ENCODE measurements at places on chromosomes 13 and 19.

GRCh38 chr13:95153647-95154412, 147.4 kb downstream of the ABCC4 start:
- no peak for DNase-seq

DNA sequence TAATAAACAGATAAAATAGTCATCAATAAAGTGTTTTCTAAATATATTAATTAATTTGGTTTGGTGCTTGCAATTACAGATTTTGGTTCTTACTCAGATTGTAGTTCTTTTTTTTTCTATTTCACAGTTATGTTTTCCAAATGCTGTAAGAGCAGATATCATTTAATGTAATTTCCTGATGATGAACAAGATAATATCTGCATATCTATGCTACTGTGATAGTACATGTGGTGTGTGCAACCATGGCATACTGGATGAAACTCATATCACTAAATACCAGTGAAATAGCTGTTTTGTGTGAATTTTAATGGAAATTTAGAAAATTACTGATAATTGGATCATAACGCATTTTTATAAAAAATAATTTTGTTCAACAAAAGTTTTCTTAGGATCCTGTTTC, 88.8 kb upstream of the MAB21L1 start:
- DNase-seq: no peak

DNA sequence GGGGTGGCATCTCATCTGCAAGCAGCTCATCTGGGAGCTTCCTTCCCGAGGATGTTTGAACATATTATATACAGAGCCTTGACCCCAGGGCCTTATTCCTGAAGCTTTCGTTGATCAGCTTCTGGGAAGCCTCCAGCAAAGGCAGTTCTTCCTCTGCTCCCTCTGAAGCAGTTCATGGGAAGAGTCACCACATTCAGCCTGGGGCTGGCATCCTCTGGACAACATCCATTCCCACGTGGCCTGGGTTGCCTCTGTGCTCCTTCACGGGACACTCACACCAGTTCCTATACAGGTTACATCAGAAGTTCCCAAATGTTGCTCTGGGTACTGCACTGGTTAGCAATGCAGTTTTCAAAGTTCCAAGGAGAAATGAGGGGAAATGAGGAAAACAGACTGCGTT, 29.6 kb downstream of the COL4A2 start:
- DNase-seq: no peak

- DNase-seq: no peak
These were observed 17.7 kb downstream of the TMEM161A start for GRCh38 chr19:19120308-19121231.

DNA sequence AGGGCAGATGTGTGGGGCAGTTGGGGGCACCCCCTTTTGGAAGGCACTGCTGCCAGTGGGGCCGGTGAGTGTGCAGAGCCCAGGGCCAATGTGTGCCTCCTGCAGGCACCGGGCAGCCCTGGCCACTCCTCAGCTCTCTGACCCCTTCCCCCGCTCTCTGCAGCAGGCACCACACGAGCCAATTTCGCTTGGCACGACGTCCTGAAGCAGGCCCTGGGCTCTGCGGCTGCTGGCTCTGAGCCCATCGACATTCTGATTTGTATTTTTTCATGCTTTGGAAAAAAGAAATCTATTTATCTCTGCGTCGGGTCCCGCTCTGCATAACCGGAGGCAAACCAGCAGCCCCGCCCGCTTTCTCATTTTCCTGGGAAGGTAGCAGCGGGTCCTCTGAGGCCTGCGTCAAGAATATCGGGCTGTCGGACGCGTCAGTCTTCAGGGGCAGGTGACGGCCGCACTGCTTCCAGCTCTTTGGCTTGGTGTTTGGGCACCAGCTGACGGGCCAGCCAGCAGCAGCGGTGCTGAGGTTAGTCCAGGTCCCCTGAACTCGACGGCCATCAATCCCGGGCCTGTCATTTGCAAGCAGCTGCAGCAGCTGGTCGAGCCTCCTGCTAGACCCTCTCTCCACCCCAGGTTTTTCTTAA, 134.3 kb downstream of the KDM4B start:
- DNase-seq: no peak

- DNase-seq: no peak
These were observed 38.8 kb downstream of the FGF9 start for GRCh38 chr13:21709697-21710096.

DNA sequence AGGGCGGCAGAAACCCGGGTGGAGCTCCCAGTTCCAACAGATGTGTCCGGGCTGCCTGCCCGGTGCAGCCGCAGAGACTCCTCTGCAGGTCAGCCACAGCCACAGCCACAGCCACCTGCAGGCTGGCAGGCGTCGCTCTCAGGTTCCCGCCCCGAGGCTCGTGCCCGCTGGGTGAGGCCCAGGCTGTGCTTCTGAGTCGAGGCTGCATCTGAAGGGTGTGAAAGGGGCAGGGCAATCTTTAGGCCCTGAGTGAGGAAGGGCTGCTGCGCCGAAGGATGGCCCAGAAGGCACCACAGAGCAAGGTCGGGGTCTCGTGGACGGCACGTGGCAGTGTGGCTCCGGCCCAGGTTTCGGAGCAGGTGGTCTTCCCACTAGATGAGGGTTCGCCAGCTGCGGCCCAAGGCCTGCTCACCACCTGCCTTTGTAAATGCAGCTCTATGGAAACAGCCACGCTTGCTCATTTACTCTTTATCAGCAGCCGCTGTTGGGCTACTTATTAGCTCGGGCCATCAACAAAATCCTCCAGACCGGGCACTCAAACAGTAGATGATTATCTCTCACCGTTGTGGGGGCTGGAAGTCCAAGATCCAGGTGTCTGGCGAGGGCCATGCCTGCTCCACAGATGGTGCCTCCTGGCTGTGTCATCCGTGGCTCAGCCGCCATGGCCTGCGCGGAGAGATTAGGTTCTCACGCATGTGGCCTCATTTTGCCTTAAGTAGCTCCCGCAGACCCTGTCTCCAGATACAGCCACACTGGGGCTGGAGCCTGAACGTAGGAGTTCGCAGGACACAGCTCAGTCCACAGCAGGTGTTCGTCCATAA, 40.3 kb upstream of the TFDP1 start:
- DNase-seq: no peak

GRCh38 chr13:45847554-45848224, 3.9 kb downstream of the SIAH3 start:
- no peak for DNase-seq

DNA sequence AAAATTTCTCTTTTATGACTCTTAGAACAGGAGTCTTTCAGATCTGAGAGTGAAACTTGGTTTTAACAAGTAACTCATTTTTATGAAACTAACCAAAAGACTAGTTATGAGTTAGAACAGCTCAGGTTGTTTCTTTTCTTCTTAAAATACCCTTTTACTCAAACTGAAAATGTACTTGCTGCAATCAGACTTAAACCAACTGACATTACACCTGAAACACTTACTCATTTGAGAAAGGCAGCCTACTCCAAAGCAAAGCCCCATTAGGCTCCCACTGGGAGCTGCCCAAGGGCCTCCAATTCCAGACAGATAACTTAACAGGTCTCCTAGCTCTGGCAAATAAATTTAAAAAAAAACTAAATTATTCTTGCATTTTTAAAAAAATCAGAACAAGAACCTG, 3.6 kb downstream of the FOXO1 start:
- no peak for DNase-seq

- peak; percentile 44 for DNase-seq
These were observed 9.9 kb upstream of the MKNK2 start for GRCh38 chr19:2060884-2061494.

GRCh38 chr19:5154129-5154798, 185.4 kb downstream of the KDM4B start:
- DNase-seq: no peak

DNA sequence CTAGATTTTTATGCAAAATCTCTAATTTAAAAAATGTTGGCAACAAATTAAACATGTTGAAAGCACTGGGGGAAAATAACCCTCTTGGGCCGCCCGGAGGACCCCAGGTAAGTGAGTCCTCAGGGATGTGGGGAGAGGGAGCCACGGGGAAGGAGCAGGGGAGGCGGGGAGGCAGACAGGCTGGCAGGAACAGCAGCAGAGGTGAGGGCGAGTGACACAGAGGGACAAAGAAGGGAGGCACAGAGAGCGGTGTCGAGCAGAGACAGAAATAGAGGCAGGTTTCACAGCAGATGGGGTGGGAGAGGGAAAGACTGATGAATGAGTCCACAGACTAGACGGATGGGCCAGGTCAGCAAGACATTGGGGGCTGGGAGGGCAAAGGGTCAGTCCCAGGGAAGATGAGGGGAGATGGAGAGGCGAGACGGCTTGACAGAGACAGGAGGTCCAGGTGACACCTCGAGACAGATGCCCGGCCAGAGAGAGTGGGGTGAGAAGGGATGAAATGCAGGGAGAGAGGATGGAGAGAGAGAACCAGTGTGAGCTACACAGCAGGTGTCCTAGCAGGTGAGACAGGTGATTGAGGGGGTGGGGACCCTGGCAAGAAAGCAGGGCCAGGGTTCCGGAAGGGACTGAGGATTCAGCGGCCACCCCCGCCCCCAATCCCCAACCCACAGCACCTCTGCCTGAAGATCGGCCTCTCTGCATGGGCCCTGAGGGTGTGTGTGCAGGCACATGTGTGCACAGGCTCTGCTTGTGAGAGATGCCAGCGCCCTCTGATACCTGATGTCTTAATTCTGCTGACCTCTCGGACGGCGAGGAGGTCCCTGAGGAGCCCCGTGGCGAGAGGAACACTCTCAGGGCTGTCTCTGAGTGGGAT, 3.8 kb downstream of the LRRC4B start:
- DNase-seq: no peak

DNA sequence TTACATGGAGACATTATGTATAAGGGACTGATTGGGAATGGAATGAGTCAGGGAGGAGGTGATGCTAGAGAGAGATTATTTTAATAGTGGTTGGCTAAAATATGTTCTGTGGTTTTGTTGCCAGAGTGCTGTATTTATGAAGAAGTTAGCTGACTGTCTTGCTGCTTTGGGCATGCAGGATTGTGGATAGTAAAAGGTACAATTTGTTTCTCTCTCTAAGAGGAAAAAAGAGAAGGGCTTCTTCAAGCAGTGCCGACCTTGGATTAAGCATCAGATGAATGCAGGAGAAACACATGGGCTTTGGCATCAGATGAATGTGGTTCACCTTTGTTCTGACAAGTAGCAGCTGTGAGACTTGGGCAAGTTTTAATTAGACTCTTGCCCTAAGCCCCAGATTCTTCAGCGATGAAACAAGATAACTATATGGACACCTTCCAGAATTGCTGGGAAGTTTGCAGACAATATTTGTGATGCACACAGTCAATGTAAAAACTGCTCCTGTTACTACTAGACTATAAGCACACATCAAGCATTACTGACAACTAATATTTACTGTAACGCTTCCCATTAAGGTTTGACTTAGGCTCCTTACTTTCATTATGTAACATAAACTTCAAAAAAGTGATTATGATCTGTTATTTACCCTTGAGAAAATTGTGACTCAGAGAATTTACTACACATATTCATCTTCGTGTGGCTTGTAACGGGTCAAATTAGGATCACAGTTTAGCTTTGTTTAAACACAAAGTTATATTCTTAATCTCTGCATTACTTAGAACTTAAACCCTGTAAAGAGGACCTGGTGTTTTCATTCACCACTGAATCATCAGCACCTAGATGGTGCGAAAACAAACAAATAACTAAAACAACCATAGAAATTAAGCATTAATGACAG, 824.0 kb downstream of the PCDH9 start:
- DNase-seq: no peak
